ENCODE measurements at places on chromosomes 5 and 9.
A peak's percentile ranks its signal among the peaks of the same experiment; 100 is the strongest.

DNA sequence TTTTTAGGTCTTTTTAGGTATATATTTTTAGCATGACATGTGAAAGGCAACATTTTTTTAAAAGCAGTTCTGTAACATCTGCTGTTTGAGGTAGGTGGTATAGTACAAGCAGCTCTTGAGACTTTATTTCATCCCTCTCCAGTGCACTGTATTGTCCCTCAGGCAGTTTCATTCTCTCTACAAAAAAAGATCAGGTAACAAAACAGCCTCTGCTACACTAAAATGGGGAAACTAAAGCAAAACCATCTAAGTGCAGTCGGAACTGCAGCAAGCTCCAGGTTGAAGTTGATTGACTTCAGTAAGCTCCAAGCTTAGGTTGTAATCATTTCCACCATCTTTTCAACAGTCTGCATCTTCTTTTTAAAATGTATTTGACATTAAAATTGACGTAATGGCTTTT, 195.6 kb downstream of the DEPDC1B start:
- no peak for DNase-seq

- peak; percentile 63 for DNase-seq
Measured at GRCh38 chr5:43305948-43306565, 7.2 kb downstream of the HMGCS1 start.

- no peak for DNase-seq
Measured at GRCh38 chr5:151620461-151620840, 29.3 kb upstream of the FAT2 start.

GRCh38 chr5:138385660-138386059, 33.2 kb downstream of the KDM3B start:
- no peak for DNase-seq

DNA sequence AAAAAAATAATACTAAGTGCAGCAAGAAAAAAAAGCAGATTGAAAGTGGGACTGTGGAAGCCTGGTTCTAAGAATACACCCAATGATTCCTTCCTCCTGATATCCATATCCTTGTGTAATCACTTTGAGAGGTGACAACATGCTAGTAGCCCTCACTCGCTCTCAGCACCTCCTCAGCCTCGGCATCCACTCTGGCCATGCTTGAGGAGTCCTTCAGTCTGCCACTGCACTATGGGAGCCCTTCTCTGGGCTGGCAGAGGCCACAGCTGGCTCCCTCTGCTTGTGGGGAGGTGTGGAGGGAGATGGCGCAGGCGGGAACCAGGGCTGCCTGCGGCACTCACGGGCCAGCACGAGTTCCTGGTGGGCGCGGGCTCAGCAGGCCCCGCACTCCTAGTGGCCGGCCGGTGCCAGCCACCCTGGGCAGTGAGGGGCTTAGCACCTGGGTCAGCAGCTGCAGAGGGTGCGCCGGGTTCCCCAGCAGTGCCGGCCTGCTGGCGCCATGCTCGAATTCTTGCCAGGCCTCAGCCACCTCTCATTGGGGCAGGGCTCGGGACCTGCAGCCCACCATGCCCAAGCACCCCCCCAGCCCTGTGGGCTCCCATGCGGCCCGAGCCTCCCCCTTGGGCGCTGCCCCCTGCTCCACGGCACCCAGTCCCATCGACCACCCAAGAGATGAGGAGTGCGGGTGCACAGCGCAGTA, 24.5 kb upstream of the SELENOP start:
- DNase-seq: no peak

- no peak for DNase-seq
Measured at GRCh38 chr9:20043461-20043860, 254.6 kb upstream of the SLC24A2 start.

DNA sequence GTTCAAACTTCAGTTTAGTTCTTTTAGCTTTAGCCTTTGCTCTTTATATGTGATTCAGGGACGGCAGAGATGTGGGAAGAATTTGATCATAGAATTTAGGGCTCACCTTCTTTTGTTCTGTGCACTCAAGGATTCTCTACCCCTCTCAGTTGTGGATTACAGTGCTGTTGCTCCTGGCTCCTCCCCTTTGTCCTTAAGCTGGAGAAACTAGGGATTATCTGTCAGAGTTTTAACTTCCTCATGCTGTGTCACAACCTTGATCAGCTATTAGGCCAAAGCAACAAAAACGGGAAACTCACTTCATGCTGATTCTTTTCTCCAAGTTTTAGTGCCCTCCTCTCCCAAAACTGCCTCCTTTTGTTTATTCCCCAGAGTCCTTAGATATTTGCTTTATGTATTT, 13.0 kb upstream of the PCDHAC2 start:
- no peak for DNase-seq

- no peak for DNase-seq
Measured at GRCh38 chr5:168950241-168950951, 350.5 kb downstream of the SLIT3 start.

GRCh38 chr9:106953174-106953573, 90.2 kb downstream of the ZNF462 start:
- DNase-seq: no peak

DNA sequence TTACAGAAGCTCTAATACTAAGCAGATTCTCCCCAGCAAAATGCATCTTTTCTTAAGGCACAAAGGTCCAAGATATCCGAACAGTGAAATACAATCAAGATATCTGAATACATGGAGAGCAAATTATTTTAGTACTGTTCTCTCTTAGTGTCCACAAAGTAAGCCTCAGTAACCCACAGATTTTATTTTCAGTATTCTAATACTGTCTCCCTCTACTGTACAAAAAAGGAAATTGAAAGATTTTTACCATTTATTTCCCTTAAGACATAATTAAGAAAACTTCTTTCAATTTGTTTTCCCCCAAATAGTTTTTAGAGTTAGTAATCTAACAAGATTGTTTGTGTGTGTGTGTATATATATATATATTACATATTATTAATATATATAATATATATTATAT, 24.7 kb upstream of the NOL6 start:
- peak; percentile 8 for DNase-seq

GRCh38 chr5:165616490-165617405, 2111.3 kb downstream of the MAT2B start:
- no peak for DNase-seq

GRCh38 chr5:29853711-29854220, 1339.7 kb upstream of the CDH6 start:
- DNase-seq: no peak

GRCh38 chr9:120925535-120926396, 830 bp downstream of the TRAF1 start:
- DNase-seq: peak; percentile 91

DNA sequence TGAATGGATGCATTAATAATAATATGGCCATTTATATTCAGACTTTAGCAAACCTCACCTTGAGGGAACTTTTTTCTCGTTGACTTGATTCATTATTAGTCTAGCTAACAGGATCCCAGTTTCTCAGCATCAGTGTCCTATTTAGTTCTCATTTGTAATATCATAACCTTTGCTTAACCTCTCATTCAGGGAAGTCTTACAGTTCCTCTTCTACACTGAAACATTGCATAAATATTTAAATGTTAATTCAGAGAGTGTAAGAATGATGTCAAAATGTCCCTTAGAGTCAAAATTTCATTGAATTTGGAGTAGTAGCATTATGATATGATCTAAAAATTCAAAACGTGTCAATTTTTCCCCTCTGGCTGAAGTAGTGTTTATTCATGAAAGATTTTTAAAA, 650.1 kb downstream of the EFNA5 start:
- no peak for DNase-seq

GRCh38 chr5:71529682-71530081, 57.5 kb upstream of the MCCC2 start:
- no peak for DNase-seq

DNA sequence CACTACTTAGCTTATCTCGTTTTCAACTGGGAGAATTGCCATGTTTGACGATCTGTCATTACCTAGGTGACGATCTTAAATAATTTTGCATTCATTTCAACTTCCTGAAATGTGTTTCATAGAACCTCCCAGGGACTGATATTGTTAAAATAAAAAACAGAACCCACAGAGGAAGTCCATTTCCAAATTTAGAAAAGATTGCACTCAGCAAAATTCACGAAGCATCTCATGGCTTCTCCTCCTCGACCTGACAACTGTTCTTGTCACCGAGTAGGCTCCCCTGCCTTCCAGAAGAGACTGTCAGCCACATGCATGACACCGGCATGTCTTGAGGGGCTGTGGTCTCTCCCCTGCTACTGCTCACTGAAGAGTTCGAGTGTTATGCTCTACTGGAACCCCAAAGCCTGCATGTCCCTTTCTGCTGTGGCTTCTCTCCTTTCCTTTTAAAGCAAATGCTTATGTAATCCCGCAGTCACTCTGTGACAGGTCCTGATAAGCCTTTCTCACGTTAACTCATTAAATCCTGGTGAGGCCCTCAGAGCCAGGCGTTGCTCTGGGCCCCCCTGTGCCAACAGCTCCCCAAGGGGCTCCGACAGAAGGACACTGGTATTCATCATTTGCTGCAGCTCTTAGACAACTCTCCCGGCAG, 26.8 kb upstream of the ANKRD33B start:
- DNase-seq: no peak

- DNase-seq: no peak
Measured at GRCh38 chr9:114311571-114312512, 11.1 kb upstream of the ORM1 start.

GRCh38 chr5:143898916-143899591, 87.1 kb downstream of the HMHB1 start:
- no peak for DNase-seq

DNA sequence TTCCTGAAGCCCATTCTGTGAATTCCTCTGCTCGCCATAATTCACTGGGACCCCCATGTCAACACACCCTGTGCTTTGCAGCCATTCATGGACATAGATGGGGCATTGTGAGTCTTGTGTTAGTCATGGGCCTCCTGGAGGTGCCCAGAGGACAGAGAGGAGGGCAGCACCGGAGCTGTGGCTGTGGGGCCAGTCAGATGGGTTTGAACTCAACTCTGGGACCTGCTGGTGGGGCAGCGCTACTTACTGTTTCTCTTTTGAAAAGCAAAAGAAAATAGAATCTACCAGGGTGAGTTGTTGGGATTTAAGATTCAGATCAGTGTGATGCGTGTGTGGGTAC, 11.3 kb upstream of the EXOC3 start:
- DNase-seq: no peak

DNA sequence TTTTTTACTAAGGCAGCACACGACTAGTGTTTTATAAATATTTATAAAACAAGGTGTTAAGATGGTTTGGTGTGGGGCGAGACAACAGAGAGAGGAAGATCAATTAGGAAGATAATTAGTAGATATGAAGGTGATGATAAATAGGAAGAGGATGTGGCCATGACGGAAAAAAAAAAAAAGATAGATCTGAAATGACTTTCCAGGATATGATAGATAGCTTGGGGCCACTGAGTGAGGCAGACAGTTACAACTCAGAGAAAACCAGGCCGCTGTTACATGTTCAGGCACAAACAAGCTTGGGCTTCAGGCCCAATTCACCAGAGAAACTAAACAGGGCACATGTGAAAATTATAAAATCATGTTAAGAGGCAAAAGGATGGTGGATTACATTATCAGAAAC, 43.2 kb downstream of the KIAA0825 start:
- DNase-seq: peak; percentile 43

GRCh38 chr5:55920784-55921183, 69.6 kb downstream of the IL31RA start:
- DNase-seq: no peak

GRCh38 chr5:143819716-143820115, 7.8 kb downstream of the HMHB1 start:
- no peak for DNase-seq

GRCh38 chr5:10612251-10612650, 48.4 kb downstream of the ANKRD33B start:
- DNase-seq: no peak

- DNase-seq: no peak
Measured at GRCh38 chr5:41363343-41363986, 146.9 kb downstream of the PLCXD3 start.

DNA sequence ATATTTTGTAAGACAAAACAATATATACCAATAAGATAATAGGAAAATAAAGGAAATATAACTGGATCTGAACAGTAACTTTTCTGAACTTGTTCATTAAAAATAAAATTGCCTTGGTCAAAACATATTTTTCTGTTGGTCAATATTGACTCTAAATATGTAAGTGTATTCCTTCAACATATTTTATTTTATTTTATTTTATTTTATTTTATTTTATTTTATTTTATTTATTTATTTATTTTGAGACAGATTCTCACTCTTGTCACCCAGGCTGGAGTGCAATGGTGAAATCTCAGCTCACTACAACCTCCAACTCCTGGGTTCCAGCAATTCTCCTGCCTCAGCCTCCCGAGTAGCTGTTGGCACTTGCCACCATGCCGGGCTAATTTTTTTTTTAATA, 571.0 kb downstream of the NR2F1-AS1 start:
- no peak for DNase-seq

- peak; percentile 84 for DNase-seq
Measured at GRCh38 chr9:130243015-130243881, 22.3 kb upstream of the HMCN2 start.

DNA sequence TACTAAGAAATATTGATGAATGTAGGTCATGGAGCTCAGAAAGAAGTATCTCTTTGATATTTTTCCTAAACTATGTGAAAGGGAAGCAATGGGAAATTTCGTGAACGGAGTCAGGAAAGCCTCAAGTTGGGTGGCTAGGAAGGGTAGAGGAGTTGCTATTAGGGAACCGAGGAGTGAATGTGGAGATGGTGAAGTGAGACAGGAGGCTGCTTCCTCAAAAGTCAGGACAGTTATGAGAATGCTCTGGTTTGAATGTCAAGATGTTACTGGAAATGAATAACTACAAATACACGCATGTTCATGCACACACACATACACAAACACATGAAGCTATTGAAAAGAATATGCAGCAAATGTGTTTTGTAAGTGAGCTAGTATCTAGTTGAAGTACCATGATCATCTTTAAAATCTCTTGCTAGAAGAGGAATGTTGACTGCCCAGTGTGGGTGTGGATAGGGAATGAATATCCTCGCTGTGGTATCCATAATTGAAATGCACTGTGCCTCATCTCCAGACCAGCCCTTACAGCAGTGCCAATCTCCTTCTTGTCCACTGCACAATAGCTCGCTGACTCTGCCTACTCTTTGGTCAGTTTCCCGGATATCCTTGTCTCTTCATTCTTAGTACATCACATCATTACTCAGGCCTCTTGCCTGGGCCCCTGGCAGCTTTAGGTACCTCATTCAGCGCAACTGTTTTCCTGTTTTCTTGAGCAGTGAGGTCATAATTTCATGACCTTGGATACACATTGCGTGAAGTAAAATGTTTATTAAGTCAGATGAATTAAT, 21.9 kb upstream of the PDCD1LG2 start:
- DNase-seq: no peak

DNA sequence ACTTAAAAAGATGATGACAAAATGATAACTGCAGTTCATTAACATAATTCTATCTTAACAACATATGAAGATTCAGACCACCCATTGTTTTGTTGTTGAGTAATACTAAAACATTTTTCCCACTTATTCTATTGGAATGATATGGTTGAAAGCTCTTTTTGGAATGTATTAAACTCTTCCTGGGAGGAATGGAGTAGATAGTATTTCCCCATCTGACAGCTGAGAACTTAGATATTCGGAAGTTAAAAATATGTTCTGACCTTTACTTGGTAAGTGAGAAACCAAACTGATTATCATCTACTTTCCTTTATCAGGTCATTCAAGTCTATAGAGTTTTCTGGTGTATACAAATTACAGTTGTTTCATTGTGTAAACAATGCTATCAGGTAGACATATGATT, 452.9 kb downstream of the CSNK1G3 start:
- DNase-seq: no peak
